ENCODE measurements at places on chromosomes 3 and 15.

DNA sequence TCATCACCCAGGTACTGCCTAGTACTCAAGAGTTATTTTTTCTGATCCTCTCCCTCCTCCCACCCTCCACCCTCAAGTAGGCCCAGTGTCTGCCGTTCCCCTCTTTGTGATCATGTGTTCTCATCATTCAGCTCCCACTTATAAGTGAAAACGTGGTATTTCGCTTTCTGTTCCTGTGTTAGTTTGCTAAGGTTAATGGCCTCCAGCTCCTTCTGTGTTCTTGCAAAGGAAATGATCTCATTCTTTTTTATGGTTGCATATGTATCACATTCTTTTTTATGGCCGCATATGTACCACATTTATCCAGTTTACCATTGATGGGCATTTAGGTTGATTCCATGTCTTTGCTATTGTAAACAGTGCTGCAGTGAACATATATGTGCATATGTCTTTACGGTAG, 8.2 kb upstream of the GANC start:
- DNase-seq: no peak

- DNase-seq: peak; percentile 59
Measured at GRCh38 chr3:196528639-196529233, 13.6 kb upstream of the SMCO1 start.

- peak; percentile 95 for DNase-seq
Measured at GRCh38 chr15:82081914-82082762, 36.3 kb upstream of the MEX3B start.

DNA sequence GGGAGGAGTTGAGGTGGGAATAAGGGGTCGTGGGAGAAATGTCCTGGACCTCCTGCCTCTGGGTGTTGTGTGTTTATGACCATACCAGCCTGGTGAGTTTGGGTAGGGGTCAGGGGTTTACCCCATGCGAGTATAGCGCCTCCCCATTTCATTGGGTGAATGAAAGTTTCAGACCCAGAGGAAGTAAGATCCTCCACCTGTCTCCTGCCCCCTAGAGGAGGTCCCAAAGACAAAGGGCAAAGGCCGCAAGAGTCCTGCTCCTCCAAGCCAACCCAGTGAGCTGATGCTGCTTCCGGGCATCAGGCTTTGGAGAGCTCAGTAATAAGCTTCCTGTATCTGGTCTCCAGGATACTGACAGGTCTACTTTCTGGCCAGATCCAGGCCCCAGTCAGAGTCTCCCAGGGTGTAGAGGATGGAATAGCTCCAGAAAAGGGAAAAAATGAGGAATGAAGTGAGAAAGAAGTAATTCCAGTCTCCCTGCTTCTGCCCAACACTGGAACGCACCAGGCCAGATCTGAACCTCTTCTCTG, 6.4 kb upstream of the TBC1D21 start:
- DNase-seq: no peak

GRCh38 chr15:94230431-94230882, 904 bp upstream of the MCTP2 start:
- peak; percentile 19 for DNase-seq

- no peak for DNase-seq
Measured at GRCh38 chr3:1726741-1727140, 371.9 kb upstream of the CNTN4 start.

- DNase-seq: peak; percentile 98
Measured at GRCh38 chr3:124791639-124792151, 61.4 kb downstream of the UMPS start.

- no peak for DNase-seq
Measured at GRCh38 chr3:123431658-123432324, 17.1 kb downstream of the ADCY5 start.

DNA sequence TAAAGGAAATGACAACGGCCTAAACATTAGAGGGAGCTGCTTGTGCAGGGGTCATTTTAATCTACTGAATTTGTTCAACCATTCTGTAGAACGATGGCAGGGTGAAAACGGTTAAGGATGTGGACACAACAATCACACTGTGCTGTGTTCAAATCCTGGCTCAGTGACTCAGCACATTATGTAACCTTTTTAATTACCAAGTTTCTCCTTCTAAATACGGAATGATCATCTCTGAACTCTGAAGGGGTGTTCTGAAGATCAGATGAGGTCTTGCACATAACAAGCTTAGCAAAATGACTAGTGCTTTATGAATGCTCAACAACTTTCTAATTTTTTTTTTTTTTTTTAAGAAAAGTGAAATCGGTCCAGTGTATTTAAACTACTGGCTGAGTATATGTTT, 592.8 kb downstream of the FOXP1 start:
- DNase-seq: peak; percentile 42

DNA sequence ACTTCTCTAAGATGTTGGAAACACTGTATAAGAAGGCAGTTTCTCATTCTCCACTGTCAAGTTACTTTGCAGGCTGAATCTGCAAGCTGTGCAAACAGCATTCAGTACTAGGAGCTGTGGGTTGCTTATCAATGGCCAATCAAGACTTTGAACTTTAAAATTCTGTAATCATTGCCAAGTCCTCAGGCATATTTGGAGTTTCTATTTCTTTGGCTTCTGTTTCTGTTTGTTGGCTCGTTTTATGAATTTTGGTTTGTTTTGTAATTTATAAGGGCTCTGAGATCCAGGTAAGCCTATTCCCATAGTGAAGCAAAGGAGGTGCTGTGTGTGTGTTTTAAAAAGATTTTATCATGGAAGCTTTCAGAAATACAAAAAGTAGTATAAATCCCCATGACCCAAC, 32.1 kb downstream of the TLNRD1 start:
- DNase-seq: no peak

DNA sequence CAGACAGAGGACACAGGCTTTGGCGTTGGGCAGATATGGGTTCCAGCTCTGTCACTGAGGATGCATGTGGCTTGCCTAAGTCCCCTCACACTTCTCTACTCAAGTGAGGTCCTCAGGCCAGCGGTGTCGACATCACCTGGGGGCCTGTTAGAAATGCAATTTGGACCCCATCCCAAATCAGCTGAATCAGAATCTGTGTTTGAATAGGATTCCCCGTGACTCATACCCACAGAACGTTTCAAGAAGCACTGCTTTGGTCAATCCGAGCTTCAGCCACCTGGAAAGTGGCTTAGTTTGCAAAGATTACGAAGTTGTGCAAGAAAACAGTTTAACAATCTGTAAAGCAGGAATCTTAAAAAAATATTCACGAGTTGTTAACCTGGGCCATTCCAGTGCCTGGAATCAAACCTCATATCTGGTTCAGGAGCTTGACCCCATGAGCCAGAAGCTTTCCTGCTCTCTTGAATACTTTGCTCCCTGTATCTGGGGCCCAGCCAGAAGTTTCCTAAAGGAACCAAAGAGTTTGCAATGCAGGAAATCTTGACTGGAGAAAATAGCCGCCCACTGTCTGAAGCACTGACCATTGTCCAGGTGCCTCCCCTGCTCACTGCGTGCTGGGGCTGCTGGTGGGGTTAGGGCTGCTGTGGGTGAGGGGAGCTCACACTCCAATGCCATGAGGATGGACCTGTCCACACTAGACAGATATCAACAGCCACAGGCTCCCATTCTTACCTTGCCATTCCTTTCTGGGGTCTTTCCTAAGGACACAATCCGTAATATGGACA, 208.5 kb upstream of the LINGO1 start:
- peak; percentile 87 for DNase-seq

GRCh38 chr15:68402432-68403160, 29.4 kb downstream of the ITGA11 start:
- DNase-seq: no peak

- no peak for DNase-seq
Measured at GRCh38 chr3:56547486-56547885, 9.5 kb upstream of the CCDC66 start.

GRCh38 chr3:133328373-133328772, 71.5 kb upstream of the BFSP2 start:
- no peak for DNase-seq

- DNase-seq: peak; percentile 85
Measured at GRCh38 chr3:67113802-67114407, 115.8 kb downstream of the KBTBD8 start.

DNA sequence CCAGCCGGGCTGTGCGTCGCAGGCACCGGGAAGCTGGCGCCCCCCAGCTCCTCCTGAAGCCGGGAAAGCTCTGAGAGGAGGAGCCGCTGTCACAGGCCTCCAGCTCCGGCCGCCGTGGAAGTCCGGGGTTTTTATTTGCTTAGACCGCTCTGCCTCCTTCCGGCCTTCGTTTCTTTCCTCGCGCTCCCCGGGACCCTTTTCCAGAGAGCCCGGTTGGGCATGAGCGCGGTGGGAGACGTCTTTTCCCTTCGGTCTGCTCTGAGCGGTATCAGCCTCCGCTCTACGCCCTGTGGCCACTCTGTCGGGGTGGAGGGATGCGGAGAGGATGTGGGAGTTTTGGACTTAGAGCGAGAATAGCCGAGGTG, 559 bp downstream of the SENP5 start:
- no peak for DNase-seq

DNA sequence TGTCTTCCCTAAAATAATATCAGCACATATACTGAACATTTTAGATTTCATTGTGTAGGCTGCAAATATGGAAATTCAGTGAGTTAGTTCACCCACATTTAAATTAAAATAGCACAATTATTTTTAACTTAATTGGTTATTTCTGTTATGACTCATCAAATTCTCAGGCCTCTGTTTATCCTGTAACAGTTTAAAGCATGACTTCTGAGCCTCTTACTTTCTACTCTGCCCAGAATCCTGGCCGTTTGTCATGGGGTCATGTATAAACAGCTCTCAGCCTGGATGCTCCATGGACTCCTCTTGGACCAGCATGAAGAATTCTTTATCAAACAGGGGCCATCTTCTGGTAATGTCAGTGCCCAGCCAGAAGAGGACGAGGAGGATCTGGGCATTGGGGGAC, 12.2 kb downstream of the TUBGCP4 start:
- no peak for DNase-seq

DNA sequence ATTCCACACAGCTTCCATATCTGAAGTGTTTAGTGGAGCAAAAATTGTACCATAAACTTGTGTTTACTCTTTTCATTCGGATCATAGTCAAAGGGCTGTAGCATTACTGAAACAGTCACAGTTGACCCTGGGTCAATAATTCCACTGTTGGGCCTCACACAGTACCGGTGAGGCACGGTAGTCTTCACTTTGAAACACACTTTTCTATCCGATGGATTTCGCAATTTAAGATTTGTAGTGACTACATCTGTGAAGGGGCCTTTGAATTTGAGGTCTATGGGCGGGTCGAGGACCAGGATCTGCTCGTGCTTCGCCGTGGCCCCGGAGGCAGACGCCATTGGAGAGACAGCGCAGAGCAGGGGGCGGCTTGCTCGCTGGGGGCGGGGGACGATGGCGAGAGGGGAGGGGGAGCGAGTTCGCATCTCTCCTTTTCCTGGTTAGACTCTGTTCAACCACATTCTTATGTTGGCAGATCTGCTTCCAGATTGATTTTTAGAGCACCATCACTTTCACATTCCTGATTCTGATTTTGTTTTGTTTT, 19.8 kb downstream of the RLBP1 start:
- no peak for DNase-seq

- no peak for DNase-seq
Measured at GRCh38 chr3:176776622-176777175, 420.6 kb downstream of the TBL1XR1 start.

DNA sequence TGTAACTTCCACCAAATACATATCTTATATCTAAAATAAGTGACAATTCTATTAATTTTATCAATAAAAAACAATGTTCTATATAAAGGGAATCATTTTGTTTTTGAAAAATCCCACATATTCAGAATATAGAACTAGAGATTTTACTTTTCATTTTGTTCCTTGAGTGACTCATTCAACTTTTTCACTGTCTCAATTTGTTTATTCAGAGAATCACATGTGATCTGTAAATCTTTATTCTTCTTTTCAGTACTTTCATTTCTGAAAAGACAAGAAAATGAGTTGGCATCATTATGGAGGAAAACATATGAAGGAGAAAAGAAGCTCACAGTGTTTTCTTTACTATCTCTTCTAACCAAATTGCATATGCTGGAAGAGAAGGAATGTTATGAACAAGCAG, 35.0 kb downstream of the CIP2A start:
- no peak for DNase-seq

GRCh38 chr15:33722005-33722672, 246.2 kb upstream of the CHRM5 start:
- peak; percentile 61 for DNase-seq

GRCh38 chr15:91249591-91249990, 149.5 kb downstream of the SV2B start:
- no peak for DNase-seq

DNA sequence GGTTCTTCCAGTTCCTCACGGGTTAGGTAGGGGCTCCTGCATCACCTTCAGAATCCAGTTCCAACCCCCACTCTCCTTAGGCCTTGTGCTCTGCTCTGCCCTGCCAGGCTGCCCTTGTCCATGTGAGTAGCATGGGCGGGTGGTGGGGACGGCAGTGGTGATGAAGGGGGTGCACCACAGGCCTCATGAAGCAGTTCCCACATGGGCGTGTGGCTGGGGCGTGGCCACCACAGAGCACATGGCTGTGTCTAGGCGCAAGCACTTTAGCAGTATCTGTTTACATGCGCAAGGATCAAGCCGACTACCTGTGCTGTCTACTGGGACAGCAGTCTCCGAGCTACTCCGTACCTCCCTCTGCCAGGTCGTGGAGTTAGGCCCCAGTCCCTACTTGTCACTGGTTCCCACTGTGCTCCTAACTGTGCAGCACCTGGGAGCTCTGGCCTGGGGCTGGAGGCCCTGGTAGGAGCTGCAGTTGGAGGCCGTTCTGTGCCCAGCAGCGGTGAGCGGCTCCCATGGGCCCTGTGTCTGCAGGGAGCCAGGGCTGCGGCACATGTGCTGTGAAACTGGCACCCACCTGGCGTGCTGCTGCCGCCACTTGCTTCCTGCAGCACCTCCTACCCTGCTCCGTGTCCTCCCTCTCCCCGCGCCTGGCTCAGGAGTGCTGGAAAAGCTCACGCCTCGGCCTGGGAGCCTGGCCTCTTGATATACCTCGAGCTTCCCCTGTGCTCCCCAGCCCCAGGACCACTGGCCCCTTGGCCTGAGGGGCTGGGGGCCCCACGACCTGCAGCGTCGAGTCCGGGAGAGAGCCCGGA, 53.5 kb downstream of the PLXNA1 start:
- DNase-seq: no peak

- DNase-seq: peak; percentile 67
Measured at GRCh38 chr15:76674883-76675282, 230.3 kb downstream of the SCAPER start.

DNA sequence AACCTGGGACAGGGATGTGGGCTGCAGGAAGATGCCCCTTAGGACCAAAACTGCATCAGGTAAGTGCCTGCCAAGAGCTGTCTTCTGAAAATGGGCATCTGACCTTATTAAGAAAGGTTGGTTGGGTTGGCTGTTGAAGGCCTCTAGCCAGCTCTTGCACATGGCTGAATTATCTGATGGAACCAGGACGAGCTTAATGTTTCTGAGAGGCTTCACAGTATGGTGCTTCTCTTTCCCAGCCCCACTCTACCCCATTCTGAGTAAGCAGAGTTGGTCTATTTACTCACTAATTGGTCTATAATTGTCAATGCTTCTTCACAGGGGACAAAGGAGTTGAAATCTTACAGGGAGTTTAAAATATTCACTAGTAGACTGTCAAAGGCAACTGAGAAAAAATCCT, 48.4 kb downstream of the DTWD1 start:
- no peak for DNase-seq

- DNase-seq: no peak
Measured at GRCh38 chr3:160876643-160877042, 120.6 kb downstream of the PPM1L start.

GRCh38 chr3:10780922-10781321, 35.1 kb upstream of the SLC6A11 start:
- no peak for DNase-seq
